B cell (primary cell): ENCODE measurements at places on chromosomes 4 and X.

DNA sequence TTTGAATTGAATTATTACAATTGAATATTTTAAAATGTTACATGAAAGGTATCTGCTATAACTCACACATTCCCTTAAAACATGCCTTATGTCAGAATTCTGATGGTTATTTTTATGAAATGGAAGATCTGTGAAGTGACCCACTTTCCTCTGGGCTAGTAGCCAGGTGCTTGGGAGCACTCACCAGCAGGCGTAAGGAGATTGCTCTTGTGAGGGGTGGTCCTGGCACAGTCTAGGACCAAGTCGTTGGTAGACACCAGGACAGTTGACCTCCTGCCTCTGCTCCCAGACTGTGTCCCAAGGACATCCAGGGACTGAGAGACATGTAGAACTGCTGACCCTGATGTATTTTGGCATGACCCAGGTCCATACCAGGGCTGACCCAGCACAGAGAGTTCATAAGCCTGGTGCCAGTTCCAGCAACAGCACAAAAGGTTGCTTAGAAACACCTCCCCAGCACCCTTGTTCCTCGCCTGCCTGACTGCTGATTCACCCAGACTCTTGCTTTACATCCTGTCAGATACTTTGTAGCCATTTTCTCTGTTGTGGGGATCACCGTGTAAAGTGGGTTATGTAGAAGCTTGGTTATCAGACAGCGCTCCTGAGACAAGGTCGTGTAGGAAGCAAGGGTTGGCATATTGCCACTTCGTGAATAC, 48.5 kb downstream of the NELFA start:
- DNase-seq: no peak

DNA sequence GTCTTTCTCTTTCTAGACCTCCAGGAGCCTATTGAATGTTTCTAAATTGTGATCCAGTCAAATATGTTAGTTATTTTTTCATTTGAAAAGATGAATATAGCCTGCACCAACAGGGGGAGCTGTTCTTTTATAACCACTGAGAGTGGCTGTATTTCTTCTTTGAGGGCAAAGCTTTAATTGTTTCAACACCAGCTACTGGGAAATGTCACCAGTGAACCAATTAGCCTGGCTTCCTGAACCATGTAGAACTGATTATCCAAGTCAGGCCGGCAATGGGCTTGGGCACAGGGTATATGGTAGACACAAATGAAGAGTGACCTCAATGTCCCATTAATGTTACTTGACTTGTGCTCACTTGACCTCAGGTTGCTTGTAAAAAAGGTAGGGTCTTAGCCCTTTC, 4.8 kb upstream of the DAPP1 start:
- peak; percentile 72 for DNase-seq

- peak; percentile 3 for DNase-seq
These were observed 30.9 kb upstream of the GLRA3 start for GRCh38 chr4:174859904-174860303.

DNA sequence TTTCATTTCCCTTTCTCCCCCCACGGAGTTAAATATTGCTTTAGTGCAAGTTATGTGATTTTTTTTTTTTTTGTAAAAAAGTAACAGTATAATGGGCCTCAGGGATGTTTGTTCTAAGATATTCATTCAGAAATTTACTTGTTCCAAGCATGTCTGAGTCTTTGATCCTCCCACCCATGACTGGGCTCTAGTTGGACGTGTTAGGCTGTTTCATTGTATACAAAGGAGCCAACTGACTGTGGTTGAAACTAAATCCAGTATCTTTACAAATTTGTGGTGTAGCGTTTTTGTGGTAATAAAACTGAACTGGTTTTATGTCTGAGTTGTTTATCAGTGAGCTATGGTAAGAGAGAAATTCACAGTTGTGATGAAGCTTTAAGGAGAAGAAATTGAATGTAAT, 74.1 kb downstream of the DOCK11 start:
- DNase-seq: no peak

- no peak for DNase-seq
These were observed 35.1 kb downstream of the PRSS12 start for GRCh38 chr4:118317691-118318090.

- no peak for DNase-seq
These were observed 193.2 kb downstream of the RASL11B start for GRCh38 chr4:53055274-53055673.

- DNase-seq: no peak
These were observed 3.2 kb downstream of the TMEM144 start for GRCh38 chr4:158213466-158213865.

DNA sequence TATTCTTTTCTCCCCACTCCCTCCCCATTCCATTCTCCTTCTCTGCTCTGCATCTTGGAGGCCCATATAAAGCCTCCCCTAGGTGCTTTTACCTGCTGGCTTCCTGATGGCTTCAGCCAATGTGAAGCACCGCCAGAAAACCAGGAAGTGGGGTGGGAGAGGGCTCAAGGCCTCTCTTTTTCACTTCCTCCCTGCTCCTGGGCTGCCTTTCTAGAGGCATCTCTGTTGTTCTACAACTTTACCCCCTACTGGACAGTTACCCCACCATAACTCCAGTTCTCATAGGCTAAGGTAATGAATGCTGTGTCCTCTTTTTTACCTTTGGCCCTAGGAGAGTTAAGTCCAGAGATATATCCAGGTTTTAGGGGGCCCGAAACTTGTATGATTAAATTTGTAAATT, 62.4 kb upstream of the PPARGC1A start:
- DNase-seq: no peak

- no peak for DNase-seq
These were observed 1086.2 kb downstream of the STIM2 start for GRCh38 chr4:27946799-27947198.

DNA sequence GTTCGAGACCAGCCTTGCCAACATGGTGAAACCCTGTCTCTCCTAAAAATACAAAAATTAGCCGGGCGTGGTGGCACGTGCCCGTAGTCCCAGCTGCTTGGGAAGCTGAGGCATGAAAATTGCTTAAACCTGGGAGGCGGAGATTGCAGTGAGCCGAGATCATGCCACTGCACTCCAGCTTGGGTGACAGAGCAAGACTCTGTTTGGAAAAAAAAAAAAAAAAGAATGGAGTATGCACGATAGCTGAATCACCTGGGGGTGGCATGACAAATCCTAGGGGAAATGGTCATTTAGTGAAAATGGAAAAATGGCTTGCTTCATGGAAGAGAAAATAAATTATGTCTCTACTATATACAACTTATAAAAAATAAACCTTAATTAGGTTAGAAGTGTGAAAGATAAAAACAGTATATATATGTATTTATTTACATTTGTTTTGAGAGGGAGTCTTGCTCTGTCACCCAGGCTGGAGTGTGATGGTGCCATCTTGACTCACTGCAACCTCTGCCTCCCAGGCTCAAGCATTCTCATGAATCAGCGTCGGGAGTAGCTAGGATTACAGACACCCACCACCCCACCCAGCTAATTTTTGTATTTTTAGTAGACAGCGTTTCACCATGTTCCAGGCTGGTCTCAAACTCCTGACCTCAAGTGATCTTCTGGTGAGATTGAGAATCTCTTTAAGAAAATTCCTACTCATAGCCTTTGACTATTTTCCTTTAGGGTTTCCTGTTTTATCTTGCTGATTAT, 19.3 kb upstream of the ING2 start:
- DNase-seq: no peak

- DNase-seq: no peak
These were observed 80.9 kb upstream of the MSANTD1 start for GRCh38 chr4:3168029-3168428.
